Activated CD4-positive, alpha-beta T cell treated with anti-CD3 and anti-CD28 coated beads for 4 hours (primary cell): ENCODE measurements at places on chromosomes 2 and 18.

DNA sequence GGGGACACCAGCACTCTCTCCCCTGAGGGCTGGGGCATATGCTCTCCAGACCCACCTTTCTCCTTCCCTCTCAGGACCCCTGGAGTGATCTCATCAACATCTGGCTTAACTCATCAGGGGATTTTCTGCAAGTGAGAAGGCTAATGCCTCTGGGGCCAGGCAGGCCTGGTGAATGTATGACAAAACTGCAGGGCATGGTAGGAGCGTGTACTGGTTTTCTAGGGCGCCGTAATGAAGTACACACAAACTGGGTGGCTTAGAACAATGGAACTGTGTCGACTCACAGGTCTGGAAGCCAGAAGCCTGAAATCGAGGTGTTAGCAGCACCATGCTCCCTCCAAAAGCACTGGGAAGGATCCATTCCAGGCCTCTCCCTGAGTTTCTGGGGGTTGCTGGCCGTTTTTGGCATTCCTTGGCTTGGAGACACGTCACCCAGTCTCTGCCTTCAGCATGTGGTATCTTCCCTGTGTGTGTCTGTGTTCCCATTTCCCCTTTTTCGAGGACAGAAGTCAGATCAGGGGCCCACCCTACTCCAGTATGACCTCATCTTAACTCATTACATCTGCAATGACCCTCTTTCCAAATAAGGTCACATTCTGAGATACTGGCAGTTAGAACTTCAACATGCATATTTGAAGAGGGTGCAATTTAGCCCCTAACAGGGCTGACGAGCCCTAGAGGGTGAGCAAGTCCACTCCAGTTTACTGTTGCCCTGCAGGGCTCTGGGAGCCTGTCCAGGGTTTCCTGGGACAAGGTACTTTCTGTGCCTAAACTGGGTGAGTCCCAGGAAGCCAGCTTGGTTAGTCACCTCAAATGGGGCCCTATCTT lies 45.5 kb upstream of the CAB39 start:
- no peak for DNase-seq

- DNase-seq: no peak
Measured at GRCh38 chr2:27270670-27271069, 4.6 kb upstream of the DNAJC5G start.

GRCh38 chr2:144441711-144442141 lies 78.2 kb downstream of the ZEB2 start:
- DNase-seq: no peak

DNA sequence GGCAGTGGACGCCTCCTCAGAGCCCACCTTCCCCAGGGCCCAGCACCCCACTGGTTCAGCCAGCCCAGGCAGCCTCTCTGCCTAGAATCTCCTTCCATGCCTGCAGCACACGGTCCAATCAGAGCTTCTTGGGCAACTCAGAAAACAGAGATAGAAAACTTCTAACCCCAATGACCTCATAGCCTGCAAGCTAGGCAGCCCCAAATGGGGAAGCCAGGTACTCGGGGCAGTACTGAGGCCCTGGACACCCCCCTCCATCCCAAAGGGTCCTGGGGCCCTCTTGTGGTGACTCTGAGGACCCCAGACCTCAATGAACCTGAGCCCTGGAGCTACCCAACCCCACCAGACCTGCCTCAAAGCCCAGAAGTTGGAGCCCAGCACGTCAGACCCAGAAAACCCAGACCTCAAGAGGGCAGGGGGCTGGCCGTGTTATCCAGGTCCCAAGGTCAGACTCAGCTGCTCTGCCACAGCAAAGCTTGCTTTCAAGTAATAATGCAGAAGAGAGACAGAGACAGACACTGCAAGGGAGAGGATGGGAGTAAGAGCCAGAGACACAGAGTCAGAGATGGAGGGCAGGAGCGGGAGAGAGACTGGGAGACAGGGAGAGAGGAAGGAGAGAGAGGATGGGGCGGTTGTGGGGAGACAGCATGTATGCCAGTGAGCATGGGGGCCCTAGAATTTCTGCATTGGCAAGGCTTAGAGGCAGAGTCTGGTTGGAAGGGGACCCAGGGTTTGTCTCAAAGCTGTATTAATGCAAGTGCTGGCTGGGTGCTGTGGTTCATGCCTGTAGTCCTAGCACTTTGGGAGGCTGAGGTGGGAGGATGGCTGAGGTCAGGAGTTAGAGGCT lies 28.2 kb downstream of the SERTAD2 start:
- no peak for DNase-seq

GRCh38 chr2:79025421-79025820 lies at the start of gene REG3G:
Gene REG3G, plus strand, starts transcription at chr2:79025702. Its CDS starts 392 bp downstream, at chr2:79026094.
- no peak for DNase-seq

DNA sequence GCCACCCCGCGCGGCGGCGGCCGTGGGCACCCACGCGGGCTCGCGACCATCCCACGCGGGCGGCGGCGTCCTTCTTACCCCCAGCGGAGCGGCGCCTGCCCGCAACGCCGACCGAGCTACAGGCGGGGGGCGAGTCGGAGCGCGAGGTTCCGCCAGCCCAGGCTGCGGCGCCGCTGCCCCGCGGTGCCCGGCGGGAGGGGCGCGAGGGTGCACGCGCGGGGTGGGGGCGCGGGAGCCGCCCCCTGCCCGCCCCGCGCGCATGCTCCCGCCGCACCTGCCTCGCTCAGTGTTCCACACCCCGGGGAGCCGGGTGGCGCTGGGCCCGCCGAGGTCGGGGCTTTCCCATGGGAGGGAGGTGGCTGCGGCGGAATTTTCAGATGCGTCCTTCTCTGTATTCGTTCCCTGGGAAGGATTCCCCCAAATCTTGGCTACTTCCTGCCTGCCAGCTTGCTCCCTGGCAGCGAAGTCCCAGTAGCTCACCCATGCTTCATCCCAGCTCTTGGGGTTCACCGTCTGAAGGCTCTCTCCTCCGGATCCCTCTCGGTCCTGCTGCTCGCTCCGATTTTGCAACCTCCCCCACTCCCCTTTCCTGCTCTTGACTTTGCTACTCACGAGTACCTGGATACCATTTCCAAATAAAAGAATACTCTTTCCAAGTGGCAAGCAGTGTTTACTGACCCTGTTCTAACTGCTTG lies at the start of gene L3MBTL4:
L3MBTL4 (minus strand) TSS at position 189 of the 695 bp plus-strand sequence. CDS start 103,286 bp downstream, outside the sequence.
- no peak for DNase-seq

- DNase-seq: no peak
Measured at GRCh38 chr2:167122389-167122788, 234.1 kb downstream of the XIRP2 start.

DNA sequence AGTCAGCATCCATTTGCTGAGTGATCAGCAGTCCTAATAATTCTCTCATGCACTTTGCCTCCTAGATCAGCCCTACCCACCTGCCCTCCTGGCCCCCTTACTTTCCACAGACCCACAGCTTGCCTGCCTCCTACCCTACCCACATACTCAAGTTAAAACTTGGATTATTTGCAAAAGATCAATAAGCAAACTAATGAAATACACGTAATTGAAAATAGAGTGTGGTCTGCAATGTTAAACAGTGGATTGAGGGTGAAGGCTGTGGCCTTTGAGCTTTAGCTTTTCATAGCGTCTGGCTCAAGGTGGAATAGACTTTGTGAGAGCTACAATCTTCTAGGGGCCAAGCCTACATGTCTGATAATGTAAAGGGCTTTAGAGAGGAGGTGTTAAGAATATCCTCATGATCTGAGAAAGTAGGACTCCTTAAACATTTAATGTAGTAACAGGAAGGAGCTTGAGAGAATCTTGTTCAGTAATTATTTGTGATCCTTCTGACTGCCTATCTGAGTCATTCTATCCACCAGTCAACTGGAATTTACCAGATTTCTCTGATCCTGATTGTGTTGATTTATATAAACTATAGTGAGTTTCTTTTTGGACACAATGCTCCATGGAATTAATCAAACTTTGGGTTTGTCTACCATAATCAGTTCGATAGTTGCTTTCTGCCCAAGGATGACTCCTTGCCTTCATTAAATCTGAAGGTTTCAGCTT lies 310.0 kb downstream of the HRH4 start:
- no peak for DNase-seq

DNA sequence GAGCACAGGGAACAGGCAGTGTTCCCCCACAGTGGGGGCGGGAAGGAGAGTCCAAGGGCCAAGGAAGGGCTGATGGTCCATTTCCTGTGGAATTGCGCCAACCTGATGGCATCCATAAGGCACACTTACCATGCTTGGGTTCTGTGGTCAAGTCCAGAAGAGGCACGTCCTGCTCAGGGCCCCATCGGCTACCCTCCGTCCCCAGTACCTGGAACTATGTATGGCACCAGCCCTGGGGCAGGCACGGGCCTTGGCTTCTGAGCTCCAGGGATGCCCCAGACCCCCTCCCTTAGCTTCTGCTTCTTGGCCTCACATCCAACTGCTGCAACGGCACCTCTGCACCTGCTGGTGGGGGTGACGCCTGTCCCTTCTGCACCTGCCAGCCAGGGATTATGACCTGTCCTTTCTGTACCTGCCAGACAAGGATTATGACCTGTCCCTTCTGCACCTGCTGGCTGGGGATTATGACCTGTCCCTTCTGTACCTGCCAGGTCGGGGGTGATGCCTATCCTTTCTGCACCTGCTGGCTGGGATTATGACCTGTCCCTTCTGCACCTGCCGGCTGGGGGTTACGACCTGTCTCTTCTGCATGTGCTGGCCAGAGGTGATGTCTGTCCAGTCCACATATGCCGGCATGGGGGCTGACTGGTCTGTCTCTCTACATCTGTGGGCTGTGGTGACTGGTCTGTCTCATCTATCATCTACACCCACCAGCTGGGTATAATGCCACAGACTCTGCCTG lies 45.4 kb upstream of the SNTG2 start:
- no peak for DNase-seq

- DNase-seq: no peak
Measured at GRCh38 chr2:1738646-1739302, 5.5 kb downstream of the PXDN start.

GRCh38 chr2:119085613-119086012 lies 72.9 kb downstream of the C1QL2 start:
- no peak for DNase-seq

DNA sequence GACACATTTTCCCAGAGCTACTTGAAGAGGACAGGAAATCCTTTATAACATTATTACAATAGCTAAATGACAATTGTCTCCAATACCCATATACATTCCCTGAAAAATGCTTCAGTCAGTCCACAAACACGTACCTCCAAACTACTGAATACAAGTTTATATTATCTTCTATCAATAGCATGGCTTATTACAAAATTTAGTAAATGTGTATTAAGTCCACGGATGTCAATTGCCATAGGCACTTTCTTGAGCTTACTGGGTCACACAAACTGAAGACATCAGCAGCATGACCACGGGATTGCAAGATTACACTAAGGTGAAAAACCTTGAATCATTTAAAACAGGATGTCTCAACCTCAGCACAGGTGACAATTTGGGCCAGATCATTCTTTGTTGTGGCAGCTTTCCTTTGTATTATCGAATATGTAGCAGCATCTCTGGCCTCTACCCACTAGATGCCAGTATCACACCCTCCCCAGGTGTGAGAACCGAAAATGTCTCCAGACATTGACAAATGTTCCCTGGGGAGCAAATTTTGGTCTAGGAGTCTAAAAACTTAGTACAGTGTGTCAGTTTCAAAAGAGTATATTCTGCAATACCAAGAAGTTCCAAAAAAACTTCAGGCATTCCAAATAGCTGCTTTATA lies 1.4 kb downstream of the MBD2 start:
- DNase-seq: peak; percentile 42

- DNase-seq: no peak
Measured at GRCh38 chr18:76855594-76855993, 33.2 kb downstream of the ZNF236 start.

DNA sequence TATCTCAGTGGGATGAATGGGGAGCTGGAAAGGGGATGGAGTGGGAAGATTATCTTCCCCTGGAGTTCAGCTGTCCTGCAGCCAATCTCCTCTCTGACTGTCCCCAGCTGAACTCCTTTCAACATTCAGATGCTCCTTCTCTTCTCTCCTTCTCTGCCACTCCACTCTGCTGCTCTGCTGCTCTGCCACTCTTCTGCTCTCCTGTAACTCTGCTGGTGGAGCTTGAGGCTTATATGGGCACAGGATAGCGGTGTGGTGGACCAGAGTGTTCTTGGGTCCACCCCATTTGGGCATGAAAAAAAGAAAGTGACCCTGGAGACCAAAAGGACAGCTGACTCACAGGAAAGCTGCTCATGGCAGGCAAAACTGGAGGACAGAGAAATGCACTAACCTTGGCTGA lies 26.6 kb downstream of the FAHD2B start:
- DNase-seq: no peak

DNA sequence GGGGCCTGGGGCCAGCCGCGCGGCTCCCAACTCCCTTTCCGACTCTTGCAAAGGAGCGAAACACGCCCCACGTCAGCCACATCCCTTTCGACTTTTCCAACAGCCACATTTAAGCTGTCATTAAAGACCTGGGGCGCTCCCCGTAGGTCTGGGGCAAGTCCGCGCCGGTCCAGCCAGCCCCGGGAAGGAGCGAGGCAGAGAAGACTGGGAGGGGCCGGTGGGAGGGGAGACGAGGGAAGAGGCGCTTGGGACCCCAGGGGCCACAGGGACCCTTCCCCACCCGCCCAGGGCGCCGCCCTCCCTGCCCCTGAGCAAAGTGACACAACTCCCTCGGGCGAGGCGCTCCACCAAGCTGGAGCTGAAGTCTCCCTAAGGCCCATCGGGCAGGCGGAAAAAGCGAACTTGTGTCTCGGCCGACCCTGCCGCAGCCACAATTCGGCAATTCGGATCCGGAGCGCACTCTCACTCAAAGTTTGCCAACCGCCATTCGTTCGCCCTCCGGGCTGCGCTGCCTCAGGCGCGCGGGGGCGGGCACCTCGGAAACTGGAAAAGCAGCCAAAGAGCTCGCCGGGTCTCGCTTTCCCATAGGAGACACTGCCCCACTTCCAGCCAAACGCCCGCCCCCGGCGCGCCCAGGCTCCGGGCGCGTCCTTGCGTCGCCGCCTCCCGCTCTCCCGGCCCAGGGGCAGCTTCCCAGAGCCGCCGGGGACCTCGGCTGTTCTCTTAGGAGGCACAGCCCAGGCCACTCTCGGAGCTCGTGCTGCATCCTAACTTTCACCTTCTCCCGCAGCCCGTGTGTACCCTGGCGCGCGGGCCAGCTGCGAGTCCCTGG lies 1.1 kb upstream of the KCTD1 start:
- DNase-seq: no peak

DNA sequence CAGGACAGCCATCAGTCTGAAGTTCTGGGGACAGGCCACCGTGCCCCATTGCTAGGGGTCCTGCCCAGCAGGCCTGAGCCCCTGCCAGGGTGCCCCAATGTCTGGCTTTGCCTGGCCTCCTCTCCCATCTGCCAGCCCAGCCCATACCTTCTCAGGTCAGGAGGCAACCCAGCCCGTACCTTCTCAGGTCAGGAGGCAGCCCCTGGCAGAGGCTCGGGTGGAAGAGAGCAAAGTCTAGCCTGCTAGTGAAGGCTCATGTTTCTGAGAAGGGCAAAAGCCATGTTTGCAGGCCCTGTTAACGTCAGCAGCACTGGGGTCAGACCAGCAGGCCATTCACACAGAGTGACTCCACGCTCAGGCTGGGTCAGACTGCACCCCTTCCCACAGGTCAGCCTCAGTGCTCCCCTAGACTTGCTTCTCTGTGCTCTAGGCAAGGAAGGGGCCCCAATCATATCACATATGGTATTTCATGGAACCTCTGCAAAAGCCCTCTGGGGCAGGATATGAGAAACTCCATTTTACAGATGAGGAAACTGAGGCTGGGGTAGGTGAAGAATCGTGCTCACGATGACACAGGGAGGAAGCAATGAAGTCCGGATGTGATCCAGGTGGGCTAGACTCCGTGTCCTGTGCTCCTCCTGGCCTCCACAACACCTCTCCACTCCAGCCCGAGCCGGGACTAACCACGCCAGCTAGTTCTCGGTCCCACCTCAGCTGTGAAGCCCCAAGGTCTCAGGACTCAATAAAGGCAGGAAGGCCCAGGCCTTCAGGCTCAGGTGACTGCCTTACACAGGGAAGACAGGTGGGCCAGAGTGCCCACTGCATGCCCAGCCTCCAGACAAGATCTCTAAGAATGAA lies 9.5 kb downstream of the SDC1 start:
- DNase-seq: no peak

GRCh38 chr2:154686162-154686561 lies 12.3 kb upstream of the KCNJ3 start:
- DNase-seq: no peak
